ENCODE measurements at places on chromosomes 2 and 18. TPM values are rescaled to one million over a fixed set of nuclear protein-coding genes. Genes with fewer than 3 reads are reported as not detected.

Gene TMEM131
- total RNA-seq, result 16.6 TPM

Gene SAG
- 0.38 TPM for total RNA-seq

Gene RTKN
- total RNA-seq, result 2.7 TPM

Gene CDCA7
- 1.7 TPM for total RNA-seq

Gene LOXL3
- total RNA-seq, result 10.6 TPM

Gene RAD51AP2
- total RNA-seq, result 0.16 TPM

Gene KCNJ3
- total RNA-seq, result 0.64 TPM

Gene HK2
- 18.4 TPM for total RNA-seq

Gene THOC1
- total RNA-seq, result 59.5 TPM

Gene REG3G
- 8.6 TPM for total RNA-seq

Gene SLC9A4
- total RNA-seq, result 2.1 TPM

GRCh38 chr2:11590193-11590592 lies 56.3 kb downstream of the GREB1 start:
- ATAC-seq, result no peak

DNA sequence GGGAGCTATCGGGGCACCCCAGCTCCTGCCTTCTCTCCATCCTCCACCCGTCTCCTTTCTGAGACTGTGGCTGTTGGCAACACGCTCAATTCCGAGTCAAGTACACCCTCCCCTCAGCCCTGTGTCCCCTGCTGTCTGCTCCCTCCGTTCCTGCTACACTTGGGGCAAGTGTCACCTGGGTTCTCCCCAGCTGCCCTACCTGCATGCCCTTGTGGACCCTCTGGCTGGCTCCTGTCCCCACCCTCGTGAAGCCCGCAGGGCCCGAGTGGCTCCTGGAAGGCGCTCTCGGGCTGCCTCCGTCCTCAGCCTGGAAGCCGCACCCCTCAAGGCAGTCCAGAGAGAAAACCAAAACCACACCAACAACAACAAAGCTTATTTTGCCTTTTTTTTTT lies 33.9 kb downstream of the PDIA6 start:
- peak; percentile 1 for ATAC-seq

DNA sequence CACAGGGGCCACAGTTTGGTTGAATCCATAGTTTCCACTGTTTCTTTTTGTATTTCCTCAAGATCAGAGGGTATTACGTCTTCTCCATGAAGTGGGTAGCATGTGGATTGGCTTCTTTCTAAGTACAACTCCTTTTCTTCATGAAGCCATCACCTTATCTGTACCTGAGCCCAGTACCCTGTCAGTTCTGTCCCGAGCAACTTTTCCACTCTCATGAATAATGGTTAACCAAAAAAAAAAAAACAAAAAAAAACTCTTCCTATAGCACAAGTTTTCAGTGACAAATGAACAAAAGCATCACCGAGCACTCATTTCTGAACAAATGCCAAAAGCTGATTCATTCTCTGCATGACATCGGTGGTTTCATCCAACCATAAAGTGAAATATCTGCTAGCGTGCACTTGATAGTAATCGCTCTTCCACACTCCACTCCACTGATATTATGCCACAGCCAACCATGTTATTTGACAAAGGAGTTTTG lies 53.0 kb upstream of the CCDC150 start:
- no peak for ATAC-seq

DNA sequence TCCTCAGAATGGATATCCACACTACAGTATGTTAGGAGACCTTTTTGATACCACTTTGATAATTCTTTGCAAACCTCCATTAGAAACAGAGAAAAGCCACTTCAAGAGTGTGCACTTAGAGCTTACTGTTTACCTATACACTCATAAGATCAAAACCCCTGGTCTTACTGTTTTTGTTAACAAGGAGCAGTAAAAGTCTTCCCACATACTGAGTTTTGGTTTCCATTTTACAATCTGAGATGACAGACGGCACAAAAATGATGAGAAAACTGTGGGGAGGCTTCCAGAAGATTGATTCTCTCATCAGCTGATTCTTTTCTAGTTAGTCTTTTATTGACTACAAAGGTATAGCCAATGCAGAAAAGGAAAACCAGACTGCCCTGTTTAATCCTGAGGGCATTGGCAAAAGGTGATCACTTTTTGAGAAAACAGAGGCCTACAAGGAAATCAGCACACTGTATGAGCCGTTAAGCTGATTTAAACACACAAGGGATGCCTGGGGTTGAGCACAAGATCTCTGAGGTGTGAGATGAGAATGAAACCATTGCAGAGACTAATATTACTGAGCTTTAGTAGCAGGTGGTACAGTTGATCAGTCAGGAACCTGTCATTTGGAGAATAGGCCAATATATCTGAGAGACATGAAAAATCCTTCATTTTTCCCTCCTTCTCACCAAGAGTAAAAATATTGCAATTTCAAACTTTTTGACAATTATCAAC lies 368.6 kb downstream of the GRB14 start:
- no peak for ATAC-seq

GRCh38 chr18:7535436-7536205 lies 31.5 kb upstream of the PTPRM start:
- no peak for ATAC-seq

- no peak for ATAC-seq
Observed at GRCh38 chr2:31729065-31729439, 148.3 kb upstream of the SRD5A2 start.

GRCh38 chr2:56100791-56101312 lies 82.9 kb upstream of the CCDC85A start:
- no peak for ATAC-seq

DNA sequence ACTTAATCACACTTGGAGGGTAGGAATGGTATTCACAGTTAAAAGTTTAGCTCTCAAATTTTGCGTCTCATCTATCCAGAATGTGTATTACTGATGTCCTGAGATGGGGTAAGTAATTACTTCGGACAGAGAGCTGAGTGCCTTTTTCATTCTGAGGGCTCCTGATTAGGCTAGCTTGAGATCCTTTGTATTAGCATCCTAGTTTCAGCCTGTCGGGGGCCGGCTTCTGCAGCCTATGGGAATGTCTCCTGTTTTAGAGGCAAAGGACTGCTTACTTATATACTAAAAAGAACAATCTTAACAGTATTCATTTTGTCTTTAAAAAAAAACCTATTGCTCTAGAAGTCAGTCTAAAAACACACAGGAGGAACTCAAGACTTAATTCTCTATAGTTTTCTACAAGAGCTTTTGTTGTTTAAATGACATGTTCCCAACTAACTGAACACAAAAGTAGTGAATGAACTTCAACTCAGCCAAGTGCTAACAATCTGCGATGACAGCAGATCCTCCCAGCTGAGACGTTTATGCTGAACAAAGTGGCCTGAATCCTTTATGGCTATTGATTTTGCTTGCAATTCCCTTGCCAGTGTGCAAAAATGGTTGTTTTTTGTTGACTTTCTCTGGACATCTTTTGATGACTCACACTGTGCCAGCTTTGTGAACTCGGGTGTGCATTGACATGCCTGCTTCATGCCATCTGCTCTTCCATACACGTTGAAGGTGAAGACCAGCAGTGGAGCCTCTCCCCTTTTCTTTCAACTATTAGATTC lies 118.7 kb downstream of the LYPD6B start:
- ATAC-seq, result no peak

DNA sequence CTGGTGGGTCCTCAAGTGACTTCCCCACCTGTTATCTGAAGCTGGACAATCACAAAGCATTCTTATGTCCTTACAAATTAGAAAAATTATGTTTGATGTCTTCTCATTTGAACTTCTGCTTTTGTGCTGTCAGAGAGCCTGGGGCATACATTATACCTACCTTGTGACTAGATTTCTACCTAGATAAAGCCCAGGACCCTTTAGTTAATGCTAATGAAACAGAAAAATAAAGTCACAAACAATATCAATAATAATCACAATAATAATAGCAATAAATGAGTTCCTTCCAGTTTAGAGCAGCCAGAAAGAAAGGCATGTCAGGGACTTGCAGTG lies 456.4 kb downstream of the SETBP1 start:
- ATAC-seq, result no peak

- no peak for ATAC-seq
Observed at GRCh38 chr2:105977212-105977611, 216.9 kb downstream of the UXS1 start.

DNA sequence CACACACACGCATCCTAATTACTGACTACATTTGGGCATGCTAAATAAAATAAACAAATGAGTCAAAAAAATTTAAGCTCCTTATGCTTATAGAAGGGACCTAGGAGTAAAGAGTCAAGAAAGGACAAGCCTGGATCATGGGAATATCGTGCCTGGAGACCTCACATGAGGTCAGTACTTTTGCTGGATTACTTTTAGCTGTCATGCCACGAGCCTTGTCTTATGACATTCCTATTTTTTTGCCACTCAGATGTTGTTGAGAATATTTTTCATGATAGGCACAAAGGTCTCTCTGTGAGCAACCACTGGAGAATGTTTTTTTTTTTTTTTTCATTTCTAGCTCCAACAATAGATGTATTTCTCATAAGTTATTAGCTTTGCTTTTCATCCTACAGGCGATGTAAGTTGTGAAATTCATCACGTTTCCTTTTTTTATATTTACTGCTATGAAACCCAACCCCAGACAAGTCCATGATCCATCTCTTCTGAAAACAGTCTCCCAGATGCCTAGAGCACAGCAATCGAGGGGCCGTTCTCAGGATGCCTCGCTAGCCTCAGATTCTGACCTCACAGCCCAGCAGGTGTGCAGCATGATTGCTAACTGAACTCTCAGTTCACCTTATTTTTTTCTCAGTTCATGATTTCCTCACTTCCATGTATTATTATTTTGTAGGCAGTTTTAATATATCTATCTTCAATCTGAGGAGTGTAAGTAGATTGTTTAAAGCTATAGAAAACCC lies 464.5 kb downstream of the IRS1 start:
- no peak for ATAC-seq

DNA sequence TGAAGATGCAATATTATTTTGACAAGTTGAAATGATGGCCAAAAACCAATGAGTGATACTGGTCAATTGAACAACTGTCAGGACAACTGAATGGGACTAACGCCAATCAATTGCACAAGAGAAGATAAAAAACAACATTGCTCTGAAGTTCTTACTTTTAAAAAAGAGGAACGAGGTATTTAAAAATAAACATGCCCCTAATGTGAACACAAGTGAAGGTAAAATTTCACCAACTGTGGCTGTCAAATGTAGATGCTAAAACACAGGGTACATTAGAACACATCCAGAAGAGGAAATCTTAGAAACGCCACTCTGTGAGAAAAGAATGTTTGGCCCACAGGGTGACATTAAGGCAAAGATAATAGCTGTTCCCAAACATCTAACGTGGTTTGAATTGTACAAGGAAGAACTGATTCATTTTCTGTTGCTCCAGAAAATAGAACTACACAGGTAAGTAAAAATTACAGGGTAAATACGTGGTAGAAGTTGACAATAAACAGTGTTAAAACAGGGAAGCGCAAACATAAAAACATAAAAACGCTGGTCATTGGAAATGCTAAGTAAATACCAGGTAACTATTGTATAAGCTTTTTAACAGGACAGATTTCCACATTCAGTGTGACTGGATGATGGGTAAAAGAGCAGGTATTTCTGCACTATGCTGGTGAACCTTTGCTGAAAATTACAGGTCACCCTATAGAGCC lies 20.3 kb downstream of the LONRF2 start:
- ATAC-seq, result no peak

- ATAC-seq, result peak; percentile 99
Observed at GRCh38 chr2:121088251-121089165, 196.5 kb downstream of the TFCP2L1 start.

- peak; percentile 53 for ATAC-seq
Observed at GRCh38 chr2:109382226-109382895, 231.4 kb downstream of the SEPTIN10 start.

- ATAC-seq, result no peak
Observed at GRCh38 chr2:22885245-22885644, 499.7 kb upstream of the KLHL29 start.

GRCh38 chr2:66538291-66538690 lies 103.4 kb downstream of the MEIS1 start:
- ATAC-seq, result no peak

- no peak for ATAC-seq
Observed at GRCh38 chr2:236752096-236752495, 182.5 kb downstream of the ACKR3 start.

- peak; percentile 20 for ATAC-seq
Observed at GRCh38 chr2:29259221-29259620, 144.0 kb downstream of the CLIP4 start.

- peak; percentile 100 for ATAC-seq
Observed at GRCh38 chr18:7221424-7222155, 9.3 kb upstream of the LRRC30 start.

GRCh38 chr2:101985101-101985792 lies 6.5 kb upstream of the IL1R2 start:
- no peak for ATAC-seq

All from motor neuron (in vitro differentiated cells).